ENCODE measurements at places on chromosomes 1 and 21.

- DNase-seq, result no peak
These were observed 69.5 kb downstream of the DNM3 start for GRCh38 chr1:171910786-171911185.

DNA sequence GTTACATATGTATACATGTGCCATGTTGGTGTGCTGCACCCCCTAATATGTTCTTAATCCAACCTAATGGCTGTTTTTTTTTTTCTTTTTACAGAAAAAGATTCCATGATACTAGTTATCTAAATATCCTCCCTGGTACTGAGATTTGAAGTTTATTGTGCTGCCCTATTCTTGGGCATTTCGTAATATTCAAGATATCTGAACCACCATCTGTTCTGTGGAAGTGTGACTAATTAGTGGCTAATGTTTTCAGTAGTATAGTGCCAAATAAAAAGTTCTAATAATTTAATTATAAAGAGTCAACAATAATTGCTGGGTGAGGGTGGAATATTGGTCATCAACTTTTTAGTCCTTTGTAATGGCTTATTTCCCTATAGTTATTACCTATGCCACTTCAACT, 217.5 kb downstream of the GABPA start:
- no peak for DNase-seq

- DNase-seq, result no peak
These were observed 19.5 kb upstream of the PADI3 start for GRCh38 chr1:17229379-17229778.

- DNase-seq, result no peak
These were observed 39.4 kb downstream of the LTN1 start for GRCh38 chr21:28953247-28953646.

DNA sequence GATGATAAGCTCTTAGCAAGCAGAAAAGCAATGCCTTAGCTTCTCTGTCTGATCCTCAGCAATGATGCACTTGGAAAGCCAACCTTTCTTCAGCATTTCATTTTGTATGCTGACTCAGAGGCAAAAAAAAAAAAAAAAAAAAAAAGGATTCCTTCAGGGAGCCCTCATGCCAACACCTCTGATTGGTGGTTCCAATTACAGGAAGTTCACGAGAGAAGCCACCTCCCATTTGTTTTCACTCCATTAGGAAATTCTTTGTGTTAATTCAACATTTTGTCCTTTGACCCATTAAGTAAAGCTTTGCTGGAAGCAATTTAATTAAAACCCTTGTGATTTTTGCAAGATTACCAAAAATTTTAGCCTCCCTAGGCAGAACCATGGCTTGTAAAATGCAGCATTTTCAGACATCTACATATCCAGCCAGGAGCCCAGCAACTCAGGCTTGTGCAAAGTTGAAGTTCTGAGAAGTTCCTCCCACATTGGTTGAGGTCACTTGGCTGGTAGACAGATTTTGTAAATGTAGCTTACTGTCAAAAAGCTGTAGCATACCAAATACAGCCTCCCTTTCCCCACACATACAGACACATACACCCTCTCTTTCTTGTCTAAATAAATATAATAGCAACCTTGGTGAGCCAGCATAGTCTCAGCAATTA, 27.1 kb upstream of the VTCN1 start:
- no peak for DNase-seq

DNA sequence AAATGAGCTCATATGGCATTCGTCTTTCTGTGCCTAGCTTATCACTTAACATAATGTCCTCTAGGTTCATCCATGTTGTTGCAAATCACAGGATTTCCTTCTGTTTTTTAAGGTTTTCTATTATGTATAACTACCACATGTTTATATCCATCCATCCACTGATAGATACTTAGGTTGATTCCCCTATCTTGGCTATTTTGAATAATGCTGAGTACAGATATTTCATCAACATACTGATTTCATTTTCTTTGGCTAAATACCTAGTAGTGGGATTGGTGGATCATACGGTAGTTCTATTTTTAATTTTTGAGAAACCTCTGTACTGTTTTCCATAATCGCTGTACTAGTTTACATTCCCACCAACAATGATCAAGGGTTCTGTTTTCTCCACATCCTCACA, 45.0 kb downstream of the GORAB start:
- no peak for DNase-seq

- no peak for DNase-seq
These were observed 198.7 kb upstream of the PLD5 start for GRCh38 chr1:242723044-242723716.

DNA sequence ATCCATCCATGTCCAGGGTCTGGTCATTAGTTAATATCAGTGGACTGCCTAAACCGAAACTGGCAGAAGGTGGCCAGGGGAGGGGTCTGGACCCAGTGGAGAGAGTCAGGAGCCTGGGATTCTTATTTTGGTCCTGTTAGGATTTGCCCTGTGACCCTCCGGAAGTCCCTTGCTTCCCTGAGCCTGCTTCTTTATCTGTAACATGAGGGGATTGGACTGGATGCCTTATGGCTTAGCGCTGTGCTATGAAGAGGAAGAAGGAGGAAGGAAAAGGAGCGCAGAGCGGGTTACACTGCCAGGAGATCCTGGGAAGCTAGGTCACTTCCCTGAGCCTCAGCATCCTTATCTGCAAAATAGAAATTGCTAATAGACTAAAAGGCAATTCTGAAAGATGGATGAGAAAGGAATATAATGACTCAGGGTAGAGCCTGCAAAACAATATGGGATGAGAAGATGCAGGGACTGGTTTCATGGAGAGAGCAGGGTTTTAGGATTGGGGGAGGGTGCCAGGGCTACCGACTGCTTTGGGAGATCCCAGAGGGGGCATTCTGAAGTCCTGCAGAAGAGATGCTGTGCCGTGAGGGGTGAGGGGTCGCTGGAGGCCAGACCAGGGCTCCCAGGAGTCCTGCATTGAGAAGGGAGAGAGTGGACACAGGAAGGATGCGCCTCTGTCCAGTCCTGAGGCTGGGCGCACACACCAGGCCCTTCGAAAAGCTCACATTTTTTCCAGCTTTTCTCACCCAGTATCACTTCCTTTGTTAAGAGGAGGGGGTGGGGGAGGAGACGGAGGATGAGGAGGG, 460 bp upstream of the ADORA1 start:
- DNase-seq, result no peak

GRCh38 chr1:20191266-20191825, 5.0 kb upstream of the PLA2G2C start:
- no peak for DNase-seq

GRCh38 chr1:98280049-98280448, 359.2 kb upstream of the DPYD start:
- no peak for DNase-seq

GRCh38 chr1:19596065-19596713, 47.9 kb upstream of the NBL1 start:
- no peak for DNase-seq

DNA sequence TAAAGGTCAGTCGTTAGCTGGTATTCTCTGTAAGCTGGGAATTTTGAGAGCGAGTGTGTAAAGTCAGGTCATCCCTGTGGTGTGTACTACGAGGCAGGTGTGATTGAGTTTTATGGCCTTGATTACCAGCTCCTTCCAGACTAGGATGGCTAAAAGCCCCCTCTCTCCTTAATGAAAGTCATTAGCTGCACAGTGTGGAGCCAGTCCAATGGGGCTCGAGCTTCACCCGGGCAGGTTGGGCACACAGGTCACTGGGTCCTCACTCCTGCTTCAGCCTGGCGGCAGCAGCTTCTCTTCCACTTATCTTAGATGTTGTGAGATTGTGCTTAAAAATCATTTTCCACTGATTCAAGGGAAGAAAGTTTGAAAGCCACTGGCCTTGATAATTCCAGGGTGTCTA, 3.0 kb downstream of the DMRTB1 start:
- no peak for DNase-seq

DNA sequence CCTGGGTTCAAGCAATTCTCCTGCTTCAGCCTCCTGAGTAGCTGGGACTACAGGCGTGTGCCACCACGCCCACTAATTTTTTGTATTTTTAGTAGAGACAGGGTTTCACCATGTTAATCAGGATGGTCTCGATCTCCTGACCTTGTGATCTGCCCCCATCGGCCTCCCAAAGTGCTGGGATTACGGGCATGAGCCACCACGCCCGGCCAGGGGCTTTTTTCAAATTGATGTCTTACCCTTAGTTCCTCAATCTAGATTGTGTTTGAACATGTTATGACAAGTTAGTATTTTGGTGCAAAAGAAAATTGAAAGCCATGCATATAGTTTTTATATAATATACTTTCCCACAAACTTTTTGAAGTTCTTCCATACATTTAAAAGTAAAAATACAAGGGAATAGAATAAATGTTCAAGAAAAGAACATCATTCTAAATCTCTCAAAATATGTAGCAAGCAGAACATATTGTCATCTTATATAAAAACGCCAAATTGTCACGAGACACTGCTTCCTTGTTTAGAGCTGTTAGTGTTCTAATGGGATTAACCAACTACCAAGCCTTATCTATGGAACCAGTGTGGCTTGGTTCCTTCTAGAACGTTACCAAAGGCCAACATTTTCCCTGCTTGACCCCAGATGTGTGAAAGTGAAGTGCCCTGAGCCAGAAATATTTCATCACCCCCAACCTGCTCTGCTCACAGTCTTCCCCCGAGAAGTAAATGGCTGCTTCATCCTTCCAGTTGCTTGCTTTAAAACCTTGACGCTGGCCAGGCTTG, 9.5 kb upstream of the PLEKHM2 start:
- DNase-seq, result no peak

DNA sequence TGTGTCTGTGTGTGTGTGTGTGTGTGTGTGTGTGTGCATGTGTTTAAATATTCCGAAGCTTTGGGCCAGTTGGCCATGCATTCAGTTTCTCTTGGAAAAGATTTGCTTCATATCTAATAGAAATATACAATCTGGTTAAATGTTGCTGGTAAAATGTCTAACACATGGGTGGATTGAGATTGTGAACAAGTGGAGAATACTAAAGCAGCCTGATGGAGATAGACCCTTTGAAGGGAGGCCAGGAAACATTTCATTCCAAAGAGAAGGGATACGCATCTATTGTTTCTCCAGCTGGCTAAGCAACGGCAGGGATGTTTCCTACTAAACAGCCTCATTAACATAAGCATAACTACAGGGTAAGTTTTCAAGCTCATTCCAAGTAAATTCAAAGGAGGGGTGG, 257.5 kb upstream of the PTBP2 start:
- no peak for DNase-seq

DNA sequence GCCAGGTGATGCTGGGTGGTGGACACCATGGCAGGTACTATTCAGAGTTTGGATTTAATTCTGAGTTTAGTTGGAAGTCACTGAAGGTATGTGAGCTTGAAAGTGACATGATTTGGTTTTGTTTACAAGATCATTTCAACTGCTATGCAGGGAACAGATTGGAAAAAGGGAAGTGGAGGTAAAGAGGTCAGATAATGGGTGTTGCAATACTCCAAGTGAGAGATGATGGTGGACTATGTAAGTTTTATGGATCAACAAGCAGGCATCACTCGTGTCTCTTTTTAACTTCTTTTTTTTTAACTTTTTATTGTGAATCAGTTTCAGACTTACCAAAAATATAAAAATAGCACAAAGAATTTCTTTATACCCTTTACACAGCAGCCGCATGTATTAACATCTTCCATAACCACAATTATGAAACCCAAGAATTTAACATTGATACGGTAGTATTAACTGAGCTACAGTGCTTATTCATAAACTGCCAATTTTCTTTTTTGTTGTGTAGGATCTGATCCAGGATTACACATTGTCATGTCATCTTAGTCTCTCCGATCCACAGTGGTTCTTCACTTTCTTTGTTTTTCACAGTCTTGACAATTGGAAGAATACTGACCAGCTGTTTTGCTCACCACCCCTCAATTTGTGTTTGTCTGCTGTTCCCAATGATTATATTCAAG, 24.9 kb upstream of the NHLH2 start:
- DNase-seq, result no peak

GRCh38 chr1:45198185-45198584, 8.2 kb downstream of the ZSWIM5 start:
- DNase-seq, result no peak

GRCh38 chr21:15826147-15826780, 96.5 kb downstream of the USP25 start:
- DNase-seq, result no peak

GRCh38 chr21:38433471-38433870, 64.8 kb downstream of the ERG start:
- no peak for DNase-seq

DNA sequence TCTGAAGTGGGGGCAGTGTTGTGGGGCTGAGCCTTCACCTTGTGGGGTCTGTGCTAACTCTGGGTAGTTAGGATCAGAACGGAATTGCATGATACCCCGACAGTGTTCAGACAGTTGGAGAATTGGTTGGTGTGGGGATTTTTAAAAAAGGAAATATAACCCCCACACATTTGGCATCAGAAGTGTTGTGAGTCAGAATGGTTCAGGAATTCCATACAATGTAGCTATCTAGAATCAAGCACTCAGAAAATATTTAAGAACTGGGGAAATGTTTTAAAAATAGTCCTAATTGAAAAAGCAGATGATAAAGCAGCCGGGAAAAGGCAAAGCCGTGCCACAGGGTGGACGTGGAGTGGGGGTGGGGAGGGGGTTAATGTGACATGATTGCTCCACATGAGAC, 6.5 kb upstream of the S100A7 start:
- no peak for DNase-seq
